ENCODE measurements at places on chromosomes 5 and 9.

DNA sequence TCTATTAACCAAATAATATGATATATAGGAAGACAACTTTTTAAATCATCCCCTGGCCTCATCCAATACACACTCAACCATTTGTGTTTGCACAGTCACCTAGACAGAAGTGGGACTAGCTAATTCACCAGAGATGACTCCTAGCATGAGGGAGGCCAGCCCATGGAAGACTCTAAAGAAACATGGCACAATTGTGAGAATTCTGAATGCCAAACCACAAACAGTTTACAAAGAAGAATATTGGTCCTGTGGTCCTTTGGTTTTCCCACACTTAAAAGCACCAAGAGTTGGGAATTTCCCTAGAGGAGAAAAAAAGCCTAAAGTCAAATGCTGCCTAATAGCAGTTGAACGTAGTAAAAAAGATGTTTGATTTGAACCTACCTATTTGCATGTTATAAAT, 609.9 kb downstream of the ACTL7B start:
- no peak for DNase-seq

GRCh38 chr5:133900534-133901270, 67.7 kb downstream of the C5orf15 start:
- DNase-seq: no peak

- DNase-seq: no peak
Measured at GRCh38 chr9:135043345-135043744, 44.1 kb upstream of the OLFM1 start.

GRCh38 chr5:127451096-127451495, 66.3 kb upstream of the PRRC1 start:
- no peak for DNase-seq

DNA sequence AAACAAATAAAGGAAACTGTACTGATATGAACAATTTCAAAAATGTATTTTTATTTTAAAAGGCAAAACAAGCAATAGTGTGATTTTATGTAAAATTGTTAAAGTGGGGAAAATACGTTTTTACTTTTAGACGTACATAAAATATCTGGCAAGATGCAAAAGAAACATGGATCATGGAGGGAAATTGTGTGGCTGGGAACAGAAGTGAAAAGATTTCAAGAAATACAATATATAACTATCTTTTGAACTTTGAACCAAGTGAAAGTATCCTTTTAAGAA, 1.5 kb upstream of the ZNF367 start:
- no peak for DNase-seq

DNA sequence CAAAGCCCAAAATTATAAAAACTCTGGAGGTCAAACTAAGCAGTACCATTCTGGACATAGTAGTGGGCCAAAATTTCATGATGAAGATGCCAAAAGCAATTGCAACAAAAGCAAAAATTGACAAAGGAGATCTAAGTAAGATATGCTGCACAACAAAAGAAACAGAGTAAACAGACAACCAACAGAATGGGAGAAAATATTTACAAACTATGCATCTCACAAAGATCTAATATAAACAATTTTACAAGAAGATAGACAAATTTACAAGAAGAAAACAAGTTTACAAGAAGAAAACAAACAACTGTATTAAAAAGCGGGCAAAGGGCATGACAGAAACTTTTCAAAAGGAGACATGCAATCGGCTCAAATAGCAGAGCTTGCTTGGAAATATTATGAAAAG, 396.9 kb downstream of the CDH9 start:
- no peak for DNase-seq

- no peak for DNase-seq
Measured at GRCh38 chr9:132487351-132487791, 77.4 kb downstream of the CFAP77 start.

DNA sequence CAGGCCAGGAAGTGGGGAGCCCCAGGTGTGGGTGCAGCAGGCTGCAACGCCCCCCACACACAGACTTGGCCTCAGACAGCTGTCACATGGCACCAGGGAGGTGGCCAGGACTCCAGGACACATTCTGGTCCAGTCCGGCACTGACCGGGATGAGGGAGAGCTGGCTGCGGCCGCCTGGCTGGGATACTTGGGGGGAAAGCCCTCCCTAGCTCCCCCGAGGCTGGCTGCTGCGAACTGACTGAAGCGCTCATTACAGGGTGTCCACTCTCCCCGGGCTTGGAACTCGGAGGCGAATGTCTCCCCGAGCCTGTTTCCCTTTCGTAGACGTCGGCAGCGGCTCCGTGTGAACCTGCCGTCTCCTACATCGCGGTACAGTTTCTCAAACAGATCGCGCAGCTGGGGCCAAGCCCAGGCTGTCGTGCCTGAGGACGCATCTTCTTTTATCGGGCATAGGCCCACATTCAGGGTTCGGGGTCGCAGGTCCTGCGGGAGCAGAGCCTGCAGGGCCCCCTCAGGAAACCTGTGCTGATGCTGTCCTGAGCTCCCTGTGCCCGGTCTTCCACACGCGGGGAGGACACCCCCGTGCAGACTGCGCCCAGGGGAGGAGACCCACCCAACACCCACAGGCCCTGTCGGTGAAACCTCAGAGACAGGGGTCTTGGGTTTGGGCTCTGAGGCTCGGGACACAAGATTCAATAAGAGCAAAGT, 19.8 kb downstream of the NACC2 start:
- no peak for DNase-seq

- no peak for DNase-seq
Measured at GRCh38 chr5:5348135-5348534, 74.3 kb upstream of the ICE1 start.

DNA sequence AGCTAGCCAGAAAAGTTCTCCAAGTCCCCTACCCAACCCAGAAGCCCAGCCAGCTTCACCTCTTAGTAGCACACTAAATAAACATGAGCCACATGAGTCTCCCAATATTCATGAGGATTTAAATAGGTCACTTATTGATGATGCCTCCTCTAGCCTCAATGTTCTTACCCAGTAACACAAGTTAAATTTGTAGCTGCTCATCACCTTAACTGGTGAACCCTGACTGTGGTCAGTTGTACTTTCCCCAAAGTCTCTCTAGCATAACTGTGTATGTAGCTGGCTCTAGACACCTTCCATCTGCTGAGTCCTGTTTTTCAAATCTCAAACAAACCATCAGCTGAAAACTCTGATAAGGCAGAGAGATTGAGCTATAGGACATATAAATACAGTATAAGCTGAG, 100.3 kb upstream of the ELAVL2 start:
- no peak for DNase-seq

GRCh38 chr5:107199756-107200155, 471.0 kb downstream of the EFNA5 start:
- no peak for DNase-seq

DNA sequence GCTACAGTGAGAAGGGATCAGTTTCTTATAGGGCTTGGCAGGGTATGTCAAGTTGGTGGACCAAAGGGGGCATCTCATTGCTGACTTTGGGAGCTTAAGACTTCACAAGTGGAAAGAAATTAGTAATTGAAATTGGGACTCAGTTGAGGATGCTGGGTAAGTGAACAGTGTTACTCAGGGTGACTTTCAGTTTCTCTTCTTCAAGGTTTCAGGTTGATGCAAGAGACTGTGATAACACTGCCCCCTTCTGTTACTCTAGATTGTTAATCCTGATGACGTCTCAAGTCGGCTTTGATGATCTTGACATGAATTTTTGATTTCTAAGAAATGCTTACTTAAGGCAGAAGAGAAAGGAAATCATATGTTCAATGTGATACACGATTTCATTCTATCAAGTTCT, 21.3 kb downstream of the KCTD16 start:
- DNase-seq: no peak

GRCh38 chr5:68347536-68347935, 132.0 kb downstream of the PIK3R1 start:
- no peak for DNase-seq

- no peak for DNase-seq
Measured at GRCh38 chr5:170819824-170820223, 36.3 kb downstream of the GABRP start.

- no peak for DNase-seq
Measured at GRCh38 chr9:15113288-15113687, 193.7 kb downstream of the TTC39B start.

GRCh38 chr5:180669661-180670060, 20.3 kb upstream of the FLT4 start:
- DNase-seq: no peak

DNA sequence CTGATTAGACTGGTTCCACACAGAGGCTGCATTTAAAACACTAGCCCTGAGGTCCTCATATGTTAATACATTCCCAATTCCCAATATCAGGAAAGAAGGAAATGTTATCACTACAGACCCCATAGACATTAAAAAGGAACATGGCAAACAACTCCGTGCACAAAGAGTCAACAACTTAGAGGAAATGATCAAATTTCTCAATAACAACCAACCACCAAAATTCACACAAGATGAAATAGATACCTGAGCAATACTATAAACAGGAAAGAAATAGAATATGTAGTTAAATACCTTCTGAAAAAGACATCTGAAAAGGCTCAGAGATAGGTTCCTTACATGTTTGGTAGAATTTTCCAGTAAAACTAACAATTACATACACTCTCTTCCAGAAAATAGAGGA, 28.9 kb downstream of the SEMA4D start:
- DNase-seq: no peak

- DNase-seq: no peak
Measured at GRCh38 chr5:14724633-14725032, 60.1 kb downstream of the OTULIN start.

DNA sequence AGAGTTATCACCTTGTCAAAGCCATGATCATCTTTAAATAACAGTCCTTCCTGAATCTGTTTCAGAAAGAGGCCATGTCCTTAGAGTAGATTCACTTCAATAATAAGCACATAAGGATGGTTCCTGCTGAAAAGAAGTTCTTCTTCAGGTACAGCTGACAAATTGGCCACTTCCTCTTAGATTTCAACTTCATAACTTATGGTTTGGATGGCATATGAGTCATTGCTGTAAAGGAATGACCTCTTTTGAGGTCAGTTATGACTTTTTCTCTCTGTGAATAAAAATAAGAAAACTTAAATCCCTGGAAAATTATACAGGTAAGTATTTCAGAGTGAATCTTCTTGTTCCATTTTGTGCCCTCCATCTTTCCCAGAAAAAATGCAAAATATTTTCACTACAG, 555.3 kb upstream of the ZNF462 start:
- DNase-seq: no peak

- DNase-seq: no peak
Measured at GRCh38 chr5:173688703-173689102, 72.3 kb upstream of the BOD1 start.

GRCh38 chr9:6126377-6126776, 89.2 kb upstream of the IL33 start:
- no peak for DNase-seq

GRCh38 chr5:124059200-124059599, 547.2 kb downstream of the CSNK1G3 start:
- no peak for DNase-seq

DNA sequence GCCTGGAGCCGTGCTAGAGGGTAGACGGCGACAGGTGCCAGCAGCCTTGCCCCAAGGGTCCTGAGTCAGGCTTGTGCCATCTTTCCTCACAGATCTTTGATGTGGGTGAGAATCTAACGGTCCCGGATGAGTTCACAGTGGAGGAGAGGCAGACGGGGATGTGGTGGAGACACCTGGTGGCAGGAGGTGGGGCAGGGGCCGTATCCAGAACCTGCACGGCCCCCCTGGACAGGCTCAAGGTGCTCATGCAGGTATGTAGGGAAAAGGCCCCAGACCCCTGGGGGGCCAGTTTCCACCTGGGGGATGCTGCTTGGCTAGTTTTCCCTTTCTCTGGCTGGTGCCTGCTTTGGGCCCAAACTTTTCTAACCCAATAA, 24.0 kb downstream of the PTGES2 start:
- no peak for DNase-seq

GRCh38 chr9:110328763-110329162, 8.9 kb downstream of the TXNDC8 start:
- DNase-seq: no peak

- DNase-seq: no peak
Measured at GRCh38 chr5:174752121-174752520, 27.7 kb downstream of the MSX2 start.

DNA sequence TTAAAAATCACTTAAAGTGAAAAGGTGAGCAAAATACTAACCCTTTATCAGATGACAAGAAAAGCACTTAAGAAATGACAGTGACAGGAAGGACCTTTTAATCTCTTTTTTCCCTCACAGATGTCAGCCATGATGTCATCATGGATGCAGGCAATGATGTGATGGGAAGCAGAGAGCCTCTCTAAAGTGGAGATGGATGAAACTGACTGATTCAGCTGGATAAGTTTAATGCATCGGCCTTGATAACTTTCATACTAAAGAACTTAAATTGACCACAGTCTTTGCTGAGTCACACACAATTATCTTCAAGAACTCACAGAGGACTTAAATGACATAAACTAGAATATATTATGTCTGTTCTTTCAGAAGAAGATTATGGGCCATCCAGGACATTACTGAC, 153.2 kb upstream of the FGF10 start:
- no peak for DNase-seq

- DNase-seq: no peak
Measured at GRCh38 chr5:98772415-98773213, 849 bp upstream of the RGMB start.

- no peak for DNase-seq
Measured at GRCh38 chr9:6910032-6910431, 152.3 kb downstream of the KDM4C start.

DNA sequence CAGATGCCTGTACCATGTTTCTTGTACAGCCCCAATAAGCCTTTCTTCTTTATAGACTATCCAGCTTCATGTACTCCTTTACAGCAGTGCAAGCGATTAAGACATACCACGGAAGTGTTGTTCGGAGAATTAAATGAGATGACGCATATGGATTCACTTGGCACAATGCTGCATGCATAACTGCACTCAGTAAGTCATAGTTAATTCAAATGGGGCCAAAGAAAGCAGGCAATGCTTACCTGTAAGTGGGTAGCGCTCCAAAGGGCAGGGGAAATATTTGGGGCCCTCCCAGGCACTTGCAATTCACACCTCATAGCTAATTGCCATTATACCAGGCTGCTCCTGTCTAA, 7.7 kb upstream of the ADRA1B start:
- no peak for DNase-seq

GRCh38 chr9:74760031-74760700, 127.6 kb downstream of the TRPM6 start:
- no peak for DNase-seq

Data from activated CD8-positive, alpha-beta memory T cell treated with anti-CD3 and anti-CD28 coated beads for 1 hour (primary cell).